ENCODE measurements at places on chromosomes 12 and 14.

- no peak overlapping the region for H3K4me3 ChIP-seq
- H3K27ac ChIP-seq, result no peak overlapping the region
- no peaks in the 10 kb centered on the region for H3K4me1 ChIP-seq
- DNase-seq, result no peak
- H3K36me3 ChIP-seq, result no peaks in the 10 kb centered on the region
Observed at GRCh38 chr14:91306547-91306946, 62.0 kb upstream of the GPR68 start.

DNA sequence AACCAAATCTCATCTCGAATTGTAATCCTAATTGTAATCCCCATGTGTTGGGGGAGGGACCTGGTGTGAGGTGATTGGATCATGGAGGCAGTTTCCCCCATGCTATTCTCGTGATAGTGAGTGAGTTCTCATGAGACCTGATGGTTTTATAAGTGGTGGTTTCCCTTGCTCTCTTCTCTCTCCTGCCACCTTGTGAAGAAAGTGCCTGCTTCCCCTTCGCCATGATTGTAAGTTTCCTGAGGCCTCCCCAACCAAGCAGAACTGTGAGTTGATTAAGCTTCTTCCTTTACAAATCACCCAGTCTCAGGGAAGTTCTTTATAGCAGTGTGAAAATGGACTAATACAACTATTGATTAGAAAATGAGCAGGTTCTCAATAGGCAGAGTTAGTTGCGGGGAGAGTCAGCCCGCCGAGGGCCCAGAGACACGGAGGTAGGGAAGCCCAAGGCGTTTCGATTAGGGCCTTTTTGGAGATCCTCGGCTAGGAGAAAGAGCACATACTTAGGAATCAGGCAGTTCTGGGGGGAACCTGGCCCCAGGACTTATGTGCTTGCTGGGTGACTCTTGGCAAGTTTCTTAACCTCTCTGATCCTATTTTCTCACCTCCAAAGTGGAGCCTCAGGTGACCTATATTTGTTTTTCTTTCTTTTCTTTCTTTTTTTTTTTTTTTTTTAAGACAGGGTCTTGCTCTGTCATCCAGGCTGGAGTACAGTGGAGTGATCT is 65.7 kb downstream of the MVK start:
- no peaks in the 10 kb centered on the region for H3K27me3 ChIP-seq
- no peak overlapping the region for H3K27ac ChIP-seq
- no peaks in the 10 kb centered on the region for H3K4me1 ChIP-seq
- H3K36me3 ChIP-seq, result no peaks in the 10 kb centered on the region
- no peak overlapping the region for H3K4me3 ChIP-seq
- no peak for DNase-seq

DNA sequence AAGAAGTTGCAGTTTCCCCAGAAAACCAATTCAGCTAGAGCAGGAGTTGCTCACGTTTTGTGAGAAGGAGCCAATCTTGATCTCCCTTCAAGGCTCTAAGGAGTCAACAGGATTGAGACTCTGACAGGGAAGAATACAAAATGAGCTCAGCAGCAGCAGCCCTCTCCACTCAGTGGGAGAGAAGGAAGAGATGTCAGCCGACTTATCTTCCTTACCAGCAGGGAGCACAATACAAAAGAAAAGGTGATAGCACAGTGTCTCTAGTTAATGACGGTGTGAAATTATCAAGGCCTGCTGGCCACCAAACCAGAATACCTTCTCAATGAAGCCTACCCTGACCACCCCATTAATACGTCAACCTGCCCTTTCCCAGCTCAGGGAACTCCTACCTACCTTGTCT is 223.6 kb upstream of the TMPO start:
- H3K27me3 ChIP-seq, result no peaks in the 10 kb centered on the region
- no peak for DNase-seq
- no peaks in the 10 kb centered on the region for H3K4me1 ChIP-seq
- H3K36me3 ChIP-seq, result no peaks in the 10 kb centered on the region

- H3K27ac ChIP-seq, result peak overlapping the region; percentile 59
- no peak for DNase-seq
- no peaks in the 10 kb centered on the region for H3K27me3 ChIP-seq
- H3K36me3 ChIP-seq, result no peaks in the 10 kb centered on the region
- H3K4me3 ChIP-seq, result no peak overlapping the region
- H3K4me1 ChIP-seq, result peaks cover 22% of the 10 kb centered on the region
Observed at GRCh38 chr14:71692496-71692895, 239.7 kb upstream of the RGS6 start.

DNA sequence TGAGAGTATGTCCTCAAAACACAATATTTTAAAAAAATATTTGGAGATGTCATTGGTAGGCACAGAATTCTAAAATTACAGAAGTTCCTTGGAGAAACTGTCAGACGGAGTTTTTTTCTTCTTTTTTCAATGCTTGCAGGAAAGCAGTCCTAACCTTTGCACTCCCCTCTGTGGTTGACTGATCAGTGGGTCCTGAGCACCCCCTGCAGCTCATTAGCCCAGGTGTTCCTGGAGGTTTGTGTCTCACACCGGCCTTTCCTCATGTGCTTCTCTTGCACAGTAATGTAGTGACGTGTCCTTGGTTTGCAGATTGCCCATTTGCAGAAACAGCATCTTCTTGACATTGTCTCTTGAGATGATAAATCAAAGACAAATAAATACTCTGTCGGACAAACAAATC is 513.0 kb downstream of the TMEM121 start:
- H3K36me3 ChIP-seq, result no peaks in the 10 kb centered on the region
- no peak overlapping the region for H3K4me3 ChIP-seq
- DNase-seq, result no peak
- H3K27me3 ChIP-seq, result no peaks in the 10 kb centered on the region

GRCh38 chr14:79924551-79924950 is 286.8 kb downstream of the DIO2 start:
- no peaks in the 10 kb centered on the region for H3K27me3 ChIP-seq
- no peak overlapping the region for H3K4me3 ChIP-seq
- H3K4me1 ChIP-seq, result no peaks in the 10 kb centered on the region
- H3K27ac ChIP-seq, result no peak overlapping the region
- no peak for DNase-seq

- no peak for DNase-seq
- H3K4me1 ChIP-seq, result peaks cover 9% of the 10 kb centered on the region
- H3K4me3 ChIP-seq, result no peak overlapping the region
- H3K27me3 ChIP-seq, result no peaks in the 10 kb centered on the region
- peak overlapping the region; percentile 62 for H3K27ac ChIP-seq
- peaks cover 67% of the 10 kb centered on the region for H3K36me3 ChIP-seq
Observed at GRCh38 chr14:68908803-68909202, 70.3 kb downstream of the ACTN1 start.

DNA sequence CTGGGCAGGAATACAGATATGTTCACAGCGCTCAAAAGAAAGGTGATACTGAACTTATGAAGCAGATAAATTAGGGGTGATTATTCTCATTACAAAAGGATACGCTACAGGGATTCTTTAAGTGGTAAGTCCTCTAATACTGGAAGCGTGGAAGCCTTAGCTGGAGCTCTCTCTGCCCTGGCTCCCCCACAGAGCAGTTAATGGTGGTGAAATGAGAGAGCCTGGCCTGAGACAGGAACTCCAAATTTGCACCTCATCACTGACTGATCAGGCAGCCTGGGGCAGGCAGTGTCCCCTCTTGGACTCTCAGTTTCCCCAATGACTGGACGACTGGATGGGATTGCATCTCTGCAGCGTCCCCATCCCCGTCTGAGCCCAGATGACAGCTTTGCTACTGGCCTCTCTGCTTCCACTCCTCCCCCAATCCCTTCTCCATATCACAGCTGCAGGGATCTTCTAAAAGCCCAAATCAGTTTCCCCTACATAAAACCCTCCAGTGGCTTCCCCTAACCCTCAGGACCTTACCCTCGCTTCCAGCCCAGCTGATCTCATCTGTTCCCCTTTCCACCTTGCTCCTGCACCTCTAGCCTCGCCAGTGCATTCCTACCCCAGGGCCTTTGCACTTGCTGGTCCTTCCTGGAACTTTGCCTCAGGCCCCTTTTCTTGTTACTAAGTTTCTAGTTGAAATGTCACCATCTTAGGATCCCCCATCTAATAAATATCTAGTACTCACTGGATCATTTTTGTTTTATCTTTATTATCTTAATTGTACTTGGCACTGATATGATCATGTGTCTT is 171.7 kb upstream of the LHX5 start:
- no peaks in the 10 kb centered on the region for H3K36me3 ChIP-seq
- H3K4me3 ChIP-seq, result no peak overlapping the region
- H3K27ac ChIP-seq, result no peak overlapping the region
- DNase-seq, result no peak
- H3K27me3 ChIP-seq, result no peaks in the 10 kb centered on the region
- no peaks in the 10 kb centered on the region for H3K4me1 ChIP-seq

DNA sequence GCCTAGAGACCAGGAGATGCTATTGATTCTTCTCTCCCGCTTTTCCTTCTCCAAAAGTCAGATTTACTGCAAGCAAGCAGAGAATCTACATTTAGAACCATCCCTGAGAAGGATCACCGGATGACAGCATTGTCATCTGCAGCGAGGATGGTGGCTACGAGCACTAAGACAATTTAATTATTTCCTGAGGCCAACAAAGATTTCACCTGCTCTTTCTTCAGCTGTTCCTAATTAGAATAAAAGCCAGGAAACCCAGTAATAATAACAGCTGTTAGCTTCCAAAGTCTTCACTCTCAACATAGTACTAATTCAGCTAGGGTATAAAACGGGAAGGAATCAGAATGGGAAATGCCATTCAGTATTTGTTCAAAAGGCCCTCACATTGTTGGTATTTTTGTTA is 53.3 kb downstream of the TMTC1 start:
- H3K27me3 ChIP-seq, result no peaks in the 10 kb centered on the region
- no peak overlapping the region for H3K4me3 ChIP-seq
- no peak overlapping the region for H3K27ac ChIP-seq
- H3K4me1 ChIP-seq, result peaks cover 65% of the 10 kb centered on the region
- DNase-seq, result no peak

GRCh38 chr14:95452893-95453712 is 63.3 kb downstream of the SYNE3 start:
- no peak overlapping the region for H3K4me3 ChIP-seq
- H3K36me3 ChIP-seq, result peaks cover 45% of the 10 kb centered on the region
- no peak overlapping the region for H3K27ac ChIP-seq
- peaks cover 8% of the 10 kb centered on the region for H3K4me1 ChIP-seq
- no peak for DNase-seq

DNA sequence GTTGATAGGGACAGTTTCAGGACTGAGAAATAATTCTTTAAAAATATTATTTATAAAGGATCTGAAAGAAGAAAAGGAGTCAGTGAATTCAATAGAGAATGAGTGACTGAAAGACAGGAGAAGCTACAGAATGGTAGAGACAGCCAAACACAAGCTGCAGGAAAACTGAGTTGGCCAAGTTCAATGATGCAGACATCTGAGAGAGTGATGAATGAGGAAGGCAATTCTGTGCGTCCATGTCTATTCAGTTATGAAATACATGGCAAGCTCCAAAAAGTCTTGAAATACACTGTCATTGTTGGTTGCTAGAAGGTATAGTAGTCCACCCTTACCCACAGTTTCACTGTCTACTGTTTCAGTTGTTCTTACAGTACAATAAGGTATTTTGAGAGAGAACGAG is 6.8 kb downstream of the LRRC74A start:
- no peak overlapping the region for H3K4me3 ChIP-seq
- H3K36me3 ChIP-seq, result no peaks in the 10 kb centered on the region
- H3K4me1 ChIP-seq, result peaks cover 7% of the 10 kb centered on the region
- no peak overlapping the region for H3K27ac ChIP-seq
- no peaks in the 10 kb centered on the region for H3K27me3 ChIP-seq
- DNase-seq, result no peak

- H3K36me3 ChIP-seq, result no peaks in the 10 kb centered on the region
- no peaks in the 10 kb centered on the region for H3K27me3 ChIP-seq
Observed at GRCh38 chr14:101506926-101507835, 54.1 kb upstream of the DIO3 start.

DNA sequence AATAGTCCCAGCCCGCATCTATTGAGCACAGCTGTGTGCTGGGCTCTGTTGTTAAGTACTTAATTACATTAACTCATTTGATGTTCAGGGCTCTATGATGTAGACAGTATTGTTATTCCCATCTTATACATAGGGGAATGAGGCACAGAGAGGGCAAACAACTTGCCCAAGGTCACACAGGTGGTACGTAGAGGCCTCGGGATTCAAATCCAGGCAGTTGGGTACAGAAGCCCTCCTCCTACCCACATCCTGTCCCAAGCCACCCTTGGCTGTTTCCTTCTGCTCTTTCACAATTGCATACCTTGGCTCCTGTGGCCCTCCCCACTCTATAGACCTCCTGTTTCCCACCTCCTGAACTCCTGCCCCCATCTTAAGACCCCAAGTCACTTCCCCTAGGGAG is 10.0 kb upstream of the GPR68 start:
- peaks cover 18% of the 10 kb centered on the region for H3K4me1 ChIP-seq
- no peaks in the 10 kb centered on the region for H3K36me3 ChIP-seq
- H3K27ac ChIP-seq, result no peak overlapping the region
- no peak for DNase-seq
- no peaks in the 10 kb centered on the region for H3K27me3 ChIP-seq
- H3K4me3 ChIP-seq, result no peak overlapping the region

DNA sequence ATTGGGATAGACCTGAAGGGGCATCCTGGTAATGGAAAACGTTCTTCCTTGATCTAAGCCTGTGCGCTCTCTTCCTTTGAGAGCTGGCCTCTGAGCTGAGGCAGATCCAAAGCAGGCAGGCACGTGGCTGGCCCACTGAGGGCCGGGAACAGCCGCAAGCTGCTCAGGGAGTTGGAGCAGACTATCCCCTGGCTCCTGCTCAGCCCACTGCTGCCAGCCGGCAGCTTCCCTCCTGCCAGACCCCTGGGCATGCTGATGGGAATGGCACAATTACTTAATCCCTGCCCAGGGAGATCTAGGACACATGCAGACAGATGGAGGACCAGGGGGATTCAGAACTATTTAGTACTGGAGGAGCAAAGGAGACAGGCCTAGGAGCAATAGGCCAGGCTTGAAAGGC is 14.4 kb downstream of the NEUROD4 start:
- H3K27ac ChIP-seq, result no peak overlapping the region
- no peak overlapping the region for H3K4me3 ChIP-seq
- no peaks in the 10 kb centered on the region for H3K4me1 ChIP-seq
- DNase-seq, result no peak
- no peaks in the 10 kb centered on the region for H3K27me3 ChIP-seq

GRCh38 chr14:71237556-71237955 is 330.3 kb downstream of the PCNX1 start:
- H3K36me3 ChIP-seq, result no peaks in the 10 kb centered on the region
- no peak overlapping the region for H3K27ac ChIP-seq
- H3K4me1 ChIP-seq, result peaks cover 22% of the 10 kb centered on the region
- DNase-seq, result no peak

DNA sequence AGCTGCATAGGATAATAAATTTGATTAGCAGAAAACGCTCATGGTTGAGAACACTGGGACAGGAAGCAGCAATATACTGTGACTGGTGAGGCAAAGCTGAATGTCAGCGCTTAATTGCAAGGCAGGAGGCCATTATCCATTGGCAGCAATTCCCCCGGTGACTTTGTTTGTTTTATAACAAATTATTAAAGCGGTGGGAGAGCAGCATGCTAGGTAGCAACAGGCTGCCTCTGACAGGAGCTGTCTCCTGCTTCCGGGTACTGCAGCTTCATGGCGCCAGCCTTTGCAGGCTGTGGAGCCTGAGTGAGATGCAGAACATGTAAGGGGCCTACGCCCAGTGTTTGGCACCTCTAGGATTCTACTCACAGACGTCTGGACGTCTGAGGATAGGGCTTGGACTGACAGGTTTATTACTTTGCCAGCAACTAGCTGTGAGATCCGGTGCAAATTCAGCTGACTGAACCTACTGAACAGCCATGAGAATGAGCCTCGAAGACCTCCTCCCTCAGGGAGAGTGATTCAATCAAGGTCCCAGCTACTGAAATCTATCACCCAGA is 82.1 kb upstream of the SSTR1 start:
- no peak for DNase-seq
- H3K4me3 ChIP-seq, result no peak overlapping the region
- H3K27ac ChIP-seq, result no peak overlapping the region
- no peaks in the 10 kb centered on the region for H3K4me1 ChIP-seq
- no peaks in the 10 kb centered on the region for H3K27me3 ChIP-seq
